ENCODE measurements at places on chromosomes 6 and 20. TPM values are rescaled to one million over a fixed set of nuclear protein-coding genes. Genes with fewer than 3 reads are reported as not detected.

The SLC12A5 gene
- not detected for total RNA-seq

The NRSN1 gene
- total RNA-seq, result not detected

The FAM217A gene
- total RNA-seq, result not detected

The BMP2 gene
- total RNA-seq, result not detected

The FUT9 gene
- not detected for total RNA-seq

The SLC2A4RG gene
- 37.9 TPM for total RNA-seq

DNA sequence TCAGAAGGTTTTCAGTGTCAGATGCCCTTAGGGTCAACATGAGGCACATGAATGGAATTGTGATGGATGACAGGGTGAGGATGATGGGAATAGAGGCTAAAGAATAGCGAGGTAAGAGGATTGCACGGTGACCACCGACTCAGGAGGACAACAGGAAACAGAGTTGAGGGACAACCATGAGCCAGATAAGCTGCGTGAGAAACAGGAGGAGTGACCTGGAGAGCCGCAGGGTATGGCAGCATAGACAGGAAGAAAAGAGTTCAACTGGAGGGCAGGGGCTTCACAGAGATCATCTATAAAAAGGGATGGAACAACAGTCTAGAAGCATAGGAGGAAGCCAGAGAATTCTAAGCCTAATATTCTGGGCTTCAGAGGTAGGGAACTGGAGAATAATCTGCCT, 84.7 kb upstream of the ENPP5 start:
- no peaks in the 10 kb centered on the region for H3K36me3 ChIP-seq
- no peak overlapping the region for H3K27ac ChIP-seq
- no peak for DNase-seq
- no peaks in the 10 kb centered on the region for H3K27me3 ChIP-seq
- H3K4me1 ChIP-seq, result peaks cover 8% of the 10 kb centered on the region

DNA sequence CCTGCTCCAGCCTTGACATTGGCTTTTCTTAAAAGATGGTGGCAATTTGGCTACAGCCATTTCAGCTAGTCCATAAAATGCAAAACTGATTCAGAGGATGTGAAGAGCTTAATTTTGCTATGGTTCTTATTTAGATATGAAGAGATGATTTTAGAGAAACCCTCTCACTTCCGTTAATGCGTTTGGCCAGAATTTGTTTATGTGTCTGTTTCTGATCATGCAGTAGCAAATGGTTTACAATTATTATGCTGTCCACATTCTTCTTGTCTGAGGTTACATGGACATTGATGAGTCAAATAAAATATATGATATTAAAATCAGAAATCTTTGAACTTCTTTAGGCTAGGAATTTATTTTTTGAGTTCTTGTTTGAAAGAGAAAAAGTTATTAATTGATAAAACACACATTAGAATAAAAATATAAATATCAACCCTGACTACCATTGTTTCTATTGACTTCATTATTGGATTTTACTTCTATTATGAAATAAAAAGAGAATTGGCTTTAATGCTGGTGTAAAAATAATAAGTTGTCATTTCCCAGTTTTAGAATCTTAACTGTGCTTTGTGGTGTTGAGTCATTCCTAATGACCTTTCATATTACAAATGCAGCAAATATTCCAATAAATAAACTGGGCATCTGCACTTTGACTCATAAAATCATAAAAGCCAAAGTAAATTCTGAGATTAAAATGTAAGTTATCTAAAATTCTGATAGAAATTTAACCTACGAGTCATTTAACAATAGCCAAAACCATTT, 1286.0 kb upstream of the GJE1 start:
- DNase-seq, result no peak
- no peaks in the 10 kb centered on the region for H3K36me3 ChIP-seq
- H3K27me3 ChIP-seq, result no peaks in the 10 kb centered on the region
- no peak overlapping the region for H3K27ac ChIP-seq
- no peak overlapping the region for H3K4me3 ChIP-seq

DNA sequence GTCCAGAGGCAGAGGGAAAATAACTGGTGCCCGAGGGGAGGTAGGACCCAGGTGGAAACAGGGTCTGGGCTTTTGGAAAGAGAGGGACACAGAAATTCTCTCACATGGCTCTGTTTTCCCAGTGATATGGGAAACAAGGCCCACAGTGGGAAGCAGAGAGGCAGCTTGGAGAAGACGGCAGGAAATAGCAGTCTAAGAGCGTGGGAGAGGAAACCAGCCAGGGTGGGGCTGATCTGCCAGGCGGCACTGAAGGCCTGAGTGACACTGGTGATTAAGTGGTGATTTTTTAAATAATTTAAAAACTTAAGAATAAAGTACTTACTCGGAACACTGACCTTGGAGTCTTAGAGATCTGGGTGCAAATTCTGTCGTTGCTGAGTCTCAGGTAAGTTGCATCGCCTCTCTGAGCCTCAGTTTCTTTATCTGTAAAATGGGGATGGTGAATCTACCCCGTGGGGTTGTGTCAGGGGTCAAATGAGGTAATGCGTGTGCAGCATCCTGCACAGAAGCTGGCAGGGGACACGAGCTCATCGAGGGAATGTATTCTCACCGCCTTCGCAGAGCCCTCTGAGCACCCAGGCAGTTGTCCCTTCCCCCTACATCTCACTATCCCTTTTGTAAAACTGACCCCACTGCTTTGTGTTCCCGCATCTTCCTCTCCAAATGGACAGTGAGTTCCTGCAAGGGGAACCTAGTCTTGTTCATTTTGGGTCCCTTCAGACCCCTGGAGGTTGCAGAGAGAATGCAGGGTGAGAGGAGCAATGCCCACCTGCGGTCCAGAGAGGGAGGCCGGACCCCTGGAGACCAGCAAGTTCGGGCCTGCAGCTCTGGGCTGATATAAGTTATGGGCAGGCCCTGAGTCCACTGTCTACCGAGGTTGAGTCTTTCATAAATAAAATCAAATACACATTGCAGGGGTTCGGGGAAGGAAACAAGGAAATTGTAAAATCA, 228.6 kb upstream of the PMEPA1 start:
- no peaks in the 10 kb centered on the region for H3K27me3 ChIP-seq
- no peak for DNase-seq
- peaks cover 4% of the 10 kb centered on the region for H3K4me1 ChIP-seq
- no peaks in the 10 kb centered on the region for H3K36me3 ChIP-seq
- no peak overlapping the region for H3K27ac ChIP-seq

GRCh38 chr20:53019464-53019863, 47.3 kb downstream of the TSHZ2 start:
- H3K27me3 ChIP-seq, result no peaks in the 10 kb centered on the region
- no peaks in the 10 kb centered on the region for H3K4me1 ChIP-seq
- no peaks in the 10 kb centered on the region for H3K36me3 ChIP-seq
- H3K27ac ChIP-seq, result no peak overlapping the region

DNA sequence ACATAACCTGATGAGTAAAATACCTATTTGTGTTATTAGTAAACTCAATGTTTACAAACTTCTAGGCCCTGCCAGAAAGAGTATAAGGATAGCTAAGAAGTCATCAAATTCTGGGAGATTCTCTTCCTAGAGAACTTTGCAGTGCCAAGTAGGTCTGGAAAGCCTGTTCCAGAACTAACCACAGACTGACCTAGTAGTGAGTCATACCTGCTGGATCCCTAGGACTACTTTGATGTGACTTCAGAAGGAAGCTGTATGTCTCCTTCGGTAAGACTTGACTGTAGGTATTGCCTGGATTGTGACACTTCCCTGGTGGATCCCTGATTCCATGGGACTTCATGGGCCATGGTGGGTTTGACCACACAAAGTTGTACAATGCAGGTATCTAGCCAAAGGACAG, 131.7 kb downstream of the DNAH8 start:
- no peak overlapping the region for H3K4me3 ChIP-seq
- H3K36me3 ChIP-seq, result no peaks in the 10 kb centered on the region
- no peak overlapping the region for H3K27ac ChIP-seq
- DNase-seq, result no peak
- H3K27me3 ChIP-seq, result no peaks in the 10 kb centered on the region
- H3K4me1 ChIP-seq, result no peaks in the 10 kb centered on the region

- H3K27me3 ChIP-seq, result no peaks in the 10 kb centered on the region
- no peak for DNase-seq
- H3K4me3 ChIP-seq, result no peak overlapping the region
These were observed 5.3 kb upstream of the CNKSR3 start for GRCh38 chr6:154515826-154516225.

- DNase-seq, result no peak
- no peaks in the 10 kb centered on the region for H3K36me3 ChIP-seq
- no peaks in the 10 kb centered on the region for H3K27me3 ChIP-seq
These were observed 258.6 kb downstream of the FNDC1 start for GRCh38 chr6:159427771-159428170.
